ENCODE measurements at places on chromosomes 2 and 18.

GRCh38 chr2:200109421-200109820, 154.0 kb downstream of the MAIP1 start:
- no peak for DNase-seq

- DNase-seq, result no peak
These were observed 131.1 kb downstream of the ZBTB7C start for GRCh38 chr18:48278081-48278480.

DNA sequence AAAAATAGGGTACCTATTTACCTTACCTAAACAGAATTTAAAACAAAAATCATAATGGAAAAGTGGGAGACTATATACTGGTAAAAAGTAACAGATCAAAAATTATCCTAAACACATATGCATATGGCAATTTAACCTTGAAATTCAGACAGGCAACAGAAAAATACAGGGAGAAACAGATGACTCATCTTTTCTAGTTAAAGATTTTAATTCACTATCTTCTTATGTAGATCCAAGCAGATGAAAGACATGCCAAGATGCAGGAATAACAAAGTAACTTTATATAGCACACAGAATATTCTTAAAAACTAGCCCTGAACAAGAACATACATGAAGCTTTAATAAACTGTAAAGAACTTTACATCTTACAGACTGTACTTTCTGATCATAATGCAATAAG, 30.9 kb downstream of the PRPF40A start:
- DNase-seq, result no peak

DNA sequence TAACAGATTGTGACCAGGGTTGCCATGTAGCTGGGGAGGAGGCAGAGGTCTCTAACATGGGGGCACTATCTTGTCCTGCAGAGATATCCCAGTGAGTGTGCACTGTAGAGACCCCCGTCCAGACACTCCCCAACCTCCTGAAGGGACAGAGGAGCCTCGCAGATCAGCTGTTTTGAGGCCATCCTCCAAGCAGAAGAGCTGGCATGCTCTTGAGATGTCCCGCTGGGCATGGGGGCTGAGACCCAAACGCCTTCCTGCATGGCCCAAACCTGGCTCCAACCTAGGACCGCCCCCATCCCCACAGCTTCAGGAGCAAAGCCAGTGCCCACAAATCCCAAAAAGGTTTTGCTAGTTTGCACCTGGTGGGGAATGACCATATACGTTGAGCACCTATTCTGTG, 2.7 kb upstream of the SLC66A3 start:
- no peak for DNase-seq

GRCh38 chr2:59181347-59181746, 940.2 kb upstream of the FANCL start:
- DNase-seq, result no peak

- no peak for DNase-seq
These were observed 544.7 kb downstream of the PARD3B start for GRCh38 chr2:205089958-205090357.

DNA sequence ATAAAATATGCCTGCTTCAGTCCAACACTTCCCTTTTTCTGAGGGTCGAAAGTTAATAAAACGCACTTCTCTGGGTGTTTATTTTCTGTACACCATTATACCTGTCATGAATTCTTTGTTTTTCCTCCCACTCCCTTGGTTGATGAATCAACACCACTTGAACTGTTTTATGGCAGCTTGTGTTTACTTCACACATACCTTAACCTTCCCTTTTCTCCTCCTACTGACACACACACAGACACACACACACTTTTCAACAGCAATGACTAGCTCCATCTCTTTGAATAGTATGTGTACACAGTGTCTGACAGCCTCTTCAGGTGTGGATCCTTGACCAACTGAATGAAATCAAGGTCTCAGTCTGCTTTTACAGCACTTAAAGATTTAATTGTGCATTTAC, 91.3 kb downstream of the SATB2 start:
- no peak for DNase-seq

- DNase-seq, result no peak
These were observed 295.4 kb upstream of the CRIM1 start for GRCh38 chr2:36060133-36060532.

Data from right lung (tissue), 10 donors.